ENCODE measurements at places on chromosomes 13 and 19.

GRCh38 chr13:95235974-95236373, 65.3 kb downstream of the ABCC4 start:
- DNase-seq = no peak

DNA sequence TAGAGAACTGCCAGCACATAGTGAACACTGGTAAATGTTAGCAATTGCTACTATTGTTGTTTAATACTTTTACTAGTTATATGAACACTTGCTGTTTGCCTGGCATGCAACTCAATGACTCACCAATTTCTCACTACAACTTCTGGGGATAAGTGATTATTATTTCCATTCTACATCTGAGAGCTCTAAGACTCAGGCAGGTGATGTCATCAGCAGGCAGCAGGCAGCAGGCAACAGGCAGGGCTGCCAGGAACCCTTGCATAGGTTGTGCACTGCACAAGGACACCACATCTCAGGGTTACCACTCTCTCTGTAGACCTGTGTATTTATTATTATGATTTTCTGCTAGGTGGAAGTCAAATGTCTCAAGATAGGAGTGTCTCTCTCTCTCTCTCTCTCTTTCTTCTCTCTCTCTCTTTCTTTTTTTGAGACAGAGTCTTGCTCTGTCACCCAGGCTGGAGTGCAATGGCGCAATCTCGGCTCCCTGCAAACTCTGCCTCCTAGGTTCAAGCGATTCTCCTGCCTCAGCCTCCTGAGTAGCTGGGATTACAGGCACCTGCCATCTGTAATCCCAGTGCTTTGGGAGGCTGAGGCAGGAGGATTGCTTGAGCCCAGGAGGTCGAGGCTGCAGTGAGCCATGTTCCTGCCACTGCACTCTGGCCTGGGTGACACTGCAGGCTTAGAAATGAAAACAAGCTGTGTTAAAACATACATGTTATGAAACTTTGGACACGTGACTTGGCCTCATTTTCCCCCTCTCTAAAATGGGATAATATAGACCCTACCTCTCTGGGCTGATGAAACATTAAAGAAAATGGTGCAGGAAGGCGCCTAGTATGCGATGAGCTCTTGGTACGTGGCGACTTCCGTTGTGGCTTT, 22.7 kb downstream of the HPN start:
- DNase-seq = peak; percentile 21

GRCh38 chr13:99486996-99487395, 14.3 kb upstream of the TM9SF2 start:
- no peak for DNase-seq

- DNase-seq = peak; percentile 85
Measured at GRCh38 chr19:40613690-40614621, 12.8 kb downstream of the LTBP4 start.

- DNase-seq = no peak
Measured at GRCh38 chr13:50189450-50189849, 174.2 kb downstream of the KCNRG start.

GRCh38 chr13:57698851-57699250, 67.3 kb downstream of the PCDH17 start:
- no peak for DNase-seq

- DNase-seq = no peak
Measured at GRCh38 chr13:67505376-67505775, 275.2 kb upstream of the PCDH9 start.

- no peak for DNase-seq
Measured at GRCh38 chr13:37365496-37365895, 233.1 kb downstream of the POSTN start.

DNA sequence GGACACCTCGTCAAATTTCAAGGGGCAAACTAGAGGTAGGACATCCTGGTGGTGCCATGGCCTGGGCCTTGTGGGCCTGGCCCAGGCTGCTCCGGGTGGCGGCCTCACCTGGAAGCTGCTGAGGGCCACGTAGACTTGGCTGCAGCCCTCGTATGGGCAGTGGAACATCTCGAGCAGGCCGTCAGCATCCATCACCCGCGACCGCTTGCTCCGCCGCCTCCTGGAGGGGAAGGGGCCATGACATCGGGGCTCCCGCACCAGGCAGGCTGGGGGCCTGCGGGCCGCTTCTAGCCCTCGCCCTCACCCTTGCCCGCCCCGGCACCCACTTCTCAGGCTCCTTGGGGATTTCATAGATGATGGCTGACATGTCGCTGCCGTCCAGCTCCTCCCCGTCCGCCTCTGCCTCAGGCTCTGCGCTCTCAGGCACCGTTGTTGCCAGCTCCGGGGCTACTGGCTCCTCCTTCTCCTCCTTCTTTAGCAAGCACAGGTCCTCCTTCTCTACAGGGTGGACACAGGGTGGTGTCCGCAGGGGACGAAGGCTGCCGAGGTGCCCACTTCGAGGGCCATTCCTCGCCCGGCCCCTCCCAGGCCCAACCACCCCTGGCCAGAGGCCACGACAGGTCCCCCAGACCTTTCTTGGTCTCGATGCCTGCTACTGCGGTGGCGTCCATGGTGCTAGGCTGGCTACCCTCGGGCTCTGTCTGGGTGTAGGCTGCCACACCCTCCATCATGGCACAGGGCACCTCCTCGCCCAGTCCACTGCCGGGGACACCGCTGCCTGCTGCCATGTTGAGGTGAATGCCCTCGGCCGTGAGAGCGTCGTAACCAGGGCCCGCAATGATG, 6.0 kb upstream of the ELAVL3 start:
- no peak for DNase-seq
